Fibroblast of upper back skin (primary cell): ENCODE measurements at places on chromosomes 16 and 17.

- peak; percentile 51 for DNase-seq
These were observed 4.1 kb downstream of the CCL2 start for GRCh38 chr17:34259146-34259545.

DNA sequence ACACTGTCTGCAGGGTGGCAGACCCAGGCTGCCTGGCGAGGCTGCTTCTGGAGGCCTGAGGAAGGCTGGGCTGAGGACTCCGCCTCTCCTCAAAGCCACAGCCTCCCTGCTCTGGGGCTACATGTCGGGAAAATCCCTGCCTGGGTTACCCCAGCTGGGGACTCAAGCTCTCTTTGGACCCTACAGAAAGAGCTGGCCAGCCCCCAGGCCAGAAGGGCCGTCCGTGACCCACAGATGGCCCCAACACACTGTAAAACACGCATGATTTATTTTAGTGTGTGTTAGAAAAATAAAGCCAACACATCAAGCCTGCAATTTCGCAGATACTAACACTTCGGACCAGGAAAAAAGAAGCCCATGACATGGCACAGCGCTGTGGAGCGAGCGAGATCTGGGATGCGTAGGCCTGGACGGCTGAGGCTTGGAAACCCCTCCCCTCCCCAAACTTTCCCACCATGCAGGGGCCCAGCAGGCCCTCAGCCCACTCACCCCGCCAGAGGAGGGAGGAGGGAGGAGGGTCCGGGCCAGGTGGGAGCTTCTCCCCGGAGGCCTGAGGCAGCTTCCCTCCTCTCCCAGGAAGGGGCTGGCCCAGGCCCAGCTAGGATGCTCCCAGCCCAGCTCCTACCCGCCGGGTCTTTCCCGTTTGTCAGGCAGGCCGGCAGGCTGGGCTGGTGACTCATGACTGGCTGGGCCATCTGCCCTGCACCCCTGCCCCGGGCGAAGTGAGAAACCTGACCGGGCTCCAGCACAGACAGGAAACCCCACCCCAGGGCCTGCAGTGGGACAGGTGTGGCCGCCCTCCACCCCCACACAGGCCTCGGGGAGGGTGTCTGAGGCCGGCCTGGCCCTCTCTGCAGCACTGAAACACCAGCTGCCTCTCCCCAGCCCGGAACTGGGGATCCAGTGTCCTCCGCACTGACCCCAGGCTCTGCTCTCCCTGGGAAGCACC, 34.1 kb upstream of the SLC38A10 start:
- DNase-seq = peak; percentile 87

DNA sequence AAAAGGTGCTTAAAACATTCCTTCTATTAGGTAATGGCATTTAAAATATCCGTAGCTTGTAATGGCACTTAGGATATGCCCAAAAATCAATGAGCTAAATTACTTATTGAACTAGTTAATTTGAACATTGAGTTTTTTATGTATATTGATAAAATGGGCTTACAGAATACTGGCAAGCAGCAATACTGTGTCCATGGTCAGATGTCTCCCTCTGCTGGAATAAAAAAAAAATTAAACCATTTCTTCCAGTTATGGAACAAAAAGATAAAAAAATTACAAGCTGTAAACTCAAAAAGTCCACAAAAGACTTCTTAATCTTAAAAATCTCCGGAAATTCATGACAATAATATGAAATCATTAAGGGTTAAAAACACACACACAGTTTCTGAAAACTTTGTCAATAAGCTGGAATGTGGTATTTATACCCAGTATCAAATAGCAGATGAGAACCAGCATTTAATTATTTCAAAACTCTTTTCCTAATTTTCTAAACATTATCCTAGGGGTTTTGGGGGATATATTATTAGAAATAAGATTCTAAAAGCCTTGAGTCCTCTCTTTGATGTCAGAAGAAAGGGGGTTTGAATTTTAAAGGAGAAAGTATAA, 21.5 kb upstream of the PSMD7 start:
- peak; percentile 29 for DNase-seq

DNA sequence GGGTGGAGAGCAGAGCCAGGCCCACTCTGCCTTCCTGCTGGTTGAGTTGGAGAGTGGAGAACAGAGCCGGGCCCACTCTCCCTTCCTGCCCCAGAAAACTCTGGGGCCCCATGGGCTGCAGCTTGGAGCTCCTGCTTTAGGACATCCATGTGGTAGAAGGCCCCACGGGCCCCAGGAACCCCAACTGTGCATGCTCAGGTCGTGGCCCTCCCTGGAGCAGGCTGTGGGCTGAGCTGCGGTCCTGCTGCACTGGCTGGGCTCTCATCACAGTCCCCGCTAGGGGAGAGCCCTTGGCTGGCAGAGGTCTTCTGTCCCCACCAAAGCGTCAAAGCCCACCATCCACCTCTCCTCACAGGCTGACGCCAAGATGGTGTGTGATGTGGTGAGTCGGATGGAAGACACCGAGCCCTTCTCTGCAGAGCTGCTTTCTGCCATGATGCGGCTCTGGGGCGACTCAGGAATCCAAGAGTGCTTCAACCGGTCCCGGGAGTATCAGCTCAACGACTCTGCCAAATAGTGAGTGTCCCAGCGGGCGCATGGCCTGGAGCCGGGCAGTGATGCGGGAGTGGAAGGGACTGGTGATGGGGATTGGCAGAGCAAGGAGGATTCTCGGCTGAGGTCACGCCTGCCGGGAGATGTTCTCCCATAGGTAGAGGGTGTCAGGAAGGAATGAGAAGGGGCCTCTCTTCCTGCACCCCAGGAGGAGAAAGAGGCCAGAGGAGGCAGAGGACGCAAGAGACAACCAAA, 96.9 kb downstream of the AMFR start:
- DNase-seq = no peak

DNA sequence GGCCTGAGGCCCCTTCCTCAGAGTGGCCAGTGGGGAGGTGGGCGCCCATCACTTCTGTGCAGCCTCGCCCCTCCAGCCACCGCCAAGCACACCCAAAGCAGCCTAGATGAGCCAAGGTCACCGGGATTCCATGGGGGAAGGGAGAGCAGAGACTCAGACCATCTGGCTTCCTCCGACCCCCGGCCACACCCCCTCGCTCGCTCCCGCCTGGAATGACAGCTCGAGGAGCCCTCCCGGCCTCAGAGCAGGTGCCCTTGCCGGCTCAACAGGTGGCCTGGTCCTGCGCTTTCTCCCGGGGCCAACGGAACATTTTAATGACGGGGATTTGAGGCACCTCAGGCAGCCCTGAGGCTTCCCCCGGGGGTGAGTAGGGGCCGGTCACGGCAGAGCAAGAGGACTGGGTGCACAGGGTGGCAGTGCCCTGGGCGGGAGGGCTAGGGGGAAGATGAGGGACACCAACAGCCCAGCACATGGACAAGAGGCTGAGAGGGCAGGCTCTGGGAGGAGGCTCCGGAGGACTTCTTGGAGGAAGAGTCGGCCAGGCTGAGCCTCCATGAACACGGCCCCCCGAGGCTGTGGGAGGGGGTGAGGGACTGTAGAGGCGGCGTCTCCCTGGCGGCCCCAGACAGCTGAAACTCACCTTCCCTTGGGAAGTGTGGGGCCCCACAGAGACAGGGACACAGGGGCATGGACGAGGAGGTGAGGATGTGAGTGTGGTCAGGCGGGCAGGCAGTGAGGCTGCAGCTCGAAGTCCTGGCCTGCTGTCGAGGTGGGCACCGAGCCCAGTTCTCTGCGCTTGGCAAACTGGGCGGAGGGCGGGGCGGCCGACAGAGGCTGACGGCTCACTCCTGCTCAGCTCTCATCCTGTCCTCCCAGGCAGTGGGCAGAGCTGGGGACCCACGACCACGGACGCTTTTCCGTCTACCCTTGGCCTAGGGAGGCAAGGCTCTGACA, 12.5 kb upstream of the C1QTNF8 start:
- no peak for DNase-seq

- no peak for DNase-seq
These were observed 180.8 kb downstream of the CCT6B start for GRCh38 chr17:34780438-34780837.

DNA sequence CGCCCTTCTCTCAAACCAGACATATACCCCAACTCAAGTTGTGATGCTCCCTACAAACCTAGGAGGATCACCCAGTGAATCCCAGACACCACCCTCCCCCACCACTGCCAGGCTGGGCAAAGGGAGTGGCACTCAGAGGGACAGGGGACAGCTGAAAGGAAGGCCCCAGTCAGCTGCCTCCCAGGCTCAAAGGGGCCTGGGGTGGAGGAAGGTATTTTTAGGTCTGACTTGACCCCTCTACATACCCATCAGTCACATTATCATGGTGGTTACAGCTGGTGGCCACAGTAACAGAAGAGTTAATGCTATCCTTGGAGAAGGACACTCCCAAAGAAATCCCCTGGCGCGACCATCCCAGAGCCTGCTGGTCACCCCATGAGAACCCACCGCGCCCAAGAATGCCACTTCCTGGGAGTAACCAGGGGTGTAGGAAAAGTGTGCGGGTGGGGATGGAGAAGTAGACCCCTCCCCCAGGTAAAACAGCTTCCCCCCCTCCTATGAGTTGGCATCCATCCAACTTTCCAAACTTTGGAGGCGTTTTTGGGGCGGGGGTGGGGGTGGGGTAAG, 1.1 kb downstream of the CACNB1 start:
- no peak for DNase-seq

- DNase-seq = peak; percentile 14
These were observed 65.2 kb downstream of the SHCBP1 start for GRCh38 chr16:46555951-46556350.
